ENCODE measurements at places on chromosomes 3 and 15. TPM values are rescaled to one million over a fixed set of nuclear protein-coding genes. Genes with fewer than 3 reads are reported as not detected.

The SLC15A2 gene
- total RNA-seq: 0.79 TPM

The LCTL gene
- total RNA-seq: not detected

The KLHL40 gene
- not detected for total RNA-seq

The GMNC gene
- not detected for total RNA-seq

The DLG1 gene
- total RNA-seq: 121 TPM

The UROC1 gene
- not detected for total RNA-seq

DNA sequence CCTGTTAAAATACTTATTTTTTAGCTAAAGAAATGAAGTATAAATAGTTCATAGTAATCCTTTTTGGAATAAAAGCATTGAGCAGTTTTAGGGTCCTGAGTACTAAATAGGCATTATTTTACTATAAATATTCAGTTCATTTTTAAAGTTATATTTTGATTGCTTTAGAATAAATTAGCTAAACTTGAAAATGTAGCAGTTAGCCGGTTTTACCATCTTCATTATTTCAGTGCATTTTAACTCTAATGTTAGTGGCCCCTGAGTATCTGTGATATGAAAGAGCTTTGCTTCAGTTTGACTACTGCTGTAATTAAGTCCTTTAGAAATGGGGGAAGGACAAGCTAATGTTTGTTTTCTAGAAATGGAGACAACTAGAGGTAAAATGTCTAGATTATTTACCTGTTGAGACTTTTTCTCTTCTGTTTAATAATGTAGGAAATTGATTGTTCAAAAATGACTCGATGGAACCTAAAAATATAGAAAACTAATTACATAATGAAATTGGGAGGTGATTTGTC lies 3.6 kb downstream of the SMC4 start:
- peak; percentile 23 for DNase-seq

- DNase-seq: no peak
Observed at GRCh38 chr15:42544853-42545629, 3.6 kb downstream of the LRRC57 start.

DNA sequence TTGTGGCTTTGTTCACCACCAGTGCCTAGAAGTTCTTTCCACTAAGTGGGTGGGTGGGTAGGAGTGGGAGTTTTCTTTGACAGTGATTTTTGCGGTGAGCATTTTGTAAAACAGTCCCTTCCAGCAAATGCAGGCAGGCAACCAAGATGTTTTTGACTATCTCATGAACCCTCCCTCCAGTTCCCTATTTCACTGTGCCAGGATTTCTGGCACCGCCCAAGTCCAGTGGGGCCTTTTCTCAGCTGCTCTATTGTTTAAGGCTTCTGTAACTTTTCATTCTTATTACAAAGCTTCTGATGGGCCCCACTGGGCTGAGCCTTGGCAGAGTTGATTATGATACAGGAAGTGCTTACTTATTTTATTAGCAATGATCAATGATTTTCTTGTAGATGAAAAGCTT lies 236.0 kb downstream of the EDEM1 start:
- no peak for DNase-seq

DNA sequence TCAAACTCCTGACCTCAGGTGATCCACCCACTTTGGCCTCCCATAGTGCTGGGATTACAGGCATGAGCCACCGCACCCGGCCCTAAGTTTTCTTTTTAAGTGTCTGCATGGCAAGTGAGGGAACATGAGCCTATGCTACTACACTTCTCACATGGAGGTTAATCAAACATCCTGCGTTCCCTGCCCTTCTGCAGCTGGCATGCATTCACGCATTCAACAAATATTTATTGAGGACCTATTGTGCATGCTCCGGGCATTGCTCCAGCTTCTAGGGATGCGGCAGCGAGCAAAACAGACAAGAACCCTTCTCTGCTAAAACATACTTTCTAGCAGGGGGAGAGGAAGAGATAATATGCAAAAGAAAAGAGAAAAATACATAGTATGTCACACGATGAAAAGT lies 42.6 kb upstream of the ACKR4 start:
- DNase-seq: no peak

- peak; percentile 20 for DNase-seq
Observed at GRCh38 chr3:71998995-71999673, 214.2 kb upstream of the PROK2 start.

- no peak for DNase-seq
Observed at GRCh38 chr3:56593455-56594158, 36.6 kb downstream of the CCDC66 start.

DNA sequence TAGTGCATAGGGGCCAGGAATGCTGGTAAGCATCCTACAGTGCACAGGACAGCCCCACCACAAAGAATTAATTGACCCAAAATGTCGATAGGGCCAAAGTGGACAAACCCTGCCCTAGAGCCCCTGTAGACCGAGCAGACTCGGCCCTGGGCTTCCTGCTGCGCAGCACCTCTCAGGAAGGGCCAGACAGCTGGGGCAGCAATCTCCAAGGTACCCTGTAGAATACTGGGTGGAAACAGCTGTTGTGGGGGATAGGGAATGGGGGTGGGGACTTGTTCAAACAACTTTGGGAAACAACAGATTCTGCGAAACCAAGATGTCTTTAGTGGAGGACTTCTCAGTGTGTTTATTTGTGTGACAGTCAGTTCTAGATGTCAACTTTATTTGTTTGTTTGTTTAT lies 67.1 kb downstream of the MRPL46 start:
- DNase-seq: no peak

DNA sequence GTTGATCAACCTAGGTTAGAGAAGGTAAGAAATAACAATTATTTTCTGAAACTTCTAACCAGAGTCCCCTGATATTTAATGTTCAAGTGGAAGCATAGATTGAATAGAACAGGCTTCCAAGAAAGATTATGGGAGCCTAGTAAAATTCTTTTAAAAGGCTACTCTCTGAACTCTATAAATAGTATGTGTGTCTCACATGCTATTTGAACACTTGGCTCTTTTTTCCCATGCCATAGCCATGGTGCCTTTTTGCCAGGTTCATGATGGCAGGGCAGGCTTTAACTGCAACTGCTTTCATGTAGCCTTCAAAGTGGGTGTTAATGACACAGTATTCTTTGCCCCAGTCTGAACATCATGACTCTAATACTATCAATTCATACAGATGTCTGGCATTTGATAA lies 22.9 kb upstream of the STRIT1 start:
- no peak for DNase-seq

- DNase-seq: peak; percentile 9
Observed at GRCh38 chr15:80749589-80749988, 29.6 kb upstream of the CEMIP start.

DNA sequence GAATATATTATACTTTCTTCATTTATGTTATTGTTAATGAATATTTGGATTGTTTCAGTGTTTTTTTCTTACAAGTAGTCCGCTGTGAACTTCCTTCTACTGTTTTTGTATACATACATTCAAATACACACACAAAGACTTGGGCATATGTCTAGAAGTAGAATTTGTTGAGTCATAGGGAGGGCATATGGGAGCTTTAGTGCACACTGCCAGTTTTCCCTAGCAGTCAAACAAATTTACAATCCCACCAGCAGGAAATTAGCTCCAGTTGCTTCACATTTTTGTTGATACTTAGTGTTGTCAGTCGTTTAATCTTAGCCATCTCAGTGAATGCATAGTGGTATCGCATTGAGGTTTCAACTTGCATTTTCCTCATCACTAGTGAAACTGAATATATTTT lies 492.3 kb downstream of the DIPK2A start:
- DNase-seq: no peak

- no peak for DNase-seq
Observed at GRCh38 chr3:194503081-194503531, 16.3 kb upstream of the ATP13A3 start.

All from MCF 10A (cell line).